ENCODE measurements at places on chromosomes 1 and 21.

GRCh38 chr1:195462646-195463045, 1145.6 kb downstream of the KCNT2 start:
- DNase-seq, result no peak

DNA sequence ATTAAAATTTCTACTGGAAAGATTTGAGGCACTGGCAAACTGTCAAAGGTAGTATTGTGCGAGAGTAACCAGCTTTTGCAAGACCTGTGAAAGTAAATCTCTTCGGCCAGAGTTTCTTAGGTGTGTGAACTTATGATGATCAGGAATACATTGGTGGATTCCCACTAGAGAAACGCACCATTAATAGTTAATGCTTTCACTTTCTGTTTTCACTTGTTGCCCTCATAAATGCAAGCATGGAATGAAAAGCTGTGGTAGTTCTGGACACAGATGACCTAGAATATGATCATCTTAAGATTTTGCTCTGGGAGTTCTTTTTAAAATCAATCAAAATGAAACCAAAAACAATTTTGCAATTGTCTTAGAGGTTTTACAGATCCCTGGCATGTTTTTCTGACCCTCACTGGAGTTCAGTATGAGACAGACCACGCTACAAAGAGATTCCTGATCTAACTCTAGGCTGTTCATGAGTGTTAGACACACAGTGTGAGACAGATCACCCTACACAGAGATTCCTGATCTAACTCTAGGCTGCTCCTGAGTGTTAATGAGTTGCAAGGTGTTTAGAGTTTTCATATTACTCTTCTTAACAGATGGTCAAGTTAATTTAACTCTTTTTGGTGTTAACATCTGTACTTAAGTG, 98.8 kb downstream of the SDCCAG8 start:
- no peak for DNase-seq

- no peak for DNase-seq
Observed at GRCh38 chr1:229296541-229296941, 25.6 kb downstream of the RAB4A start.

DNA sequence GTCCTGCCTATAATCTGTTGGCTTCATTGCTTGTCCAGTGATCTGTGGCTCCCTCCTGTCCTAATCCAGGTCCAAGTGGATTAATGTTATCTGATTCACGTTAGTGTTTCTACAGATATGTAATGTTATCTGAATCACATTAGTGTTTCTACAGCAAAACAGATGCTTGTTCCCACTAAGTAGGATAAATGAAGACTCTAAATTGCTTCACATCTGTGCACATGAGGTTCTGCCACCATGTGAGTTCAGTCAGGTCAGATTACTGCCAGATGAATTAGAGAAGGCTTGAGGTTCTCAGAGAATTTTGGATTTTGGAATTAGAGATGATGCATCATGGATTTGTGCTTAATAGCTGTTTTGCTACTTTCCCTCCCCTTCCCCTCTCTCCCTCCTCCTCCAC, 13.2 kb downstream of the DISC1 start:
- DNase-seq, result no peak

- no peak for DNase-seq
Observed at GRCh38 chr1:178682429-178682828, 42.6 kb upstream of the RALGPS2 start.

GRCh38 chr1:156281281-156281680, 1.3 kb downstream of the SMG5 start:
- peak; percentile 13 for DNase-seq

- no peak for DNase-seq
Observed at GRCh38 chr1:99648107-99648506, 2.2 kb downstream of the PALMD start.

- no peak for DNase-seq
Observed at GRCh38 chr1:9375912-9376311, 83.2 kb downstream of the SPSB1 start.

- DNase-seq, result no peak
Observed at GRCh38 chr1:208855403-208855802, 611.2 kb upstream of the PLXNA2 start.

DNA sequence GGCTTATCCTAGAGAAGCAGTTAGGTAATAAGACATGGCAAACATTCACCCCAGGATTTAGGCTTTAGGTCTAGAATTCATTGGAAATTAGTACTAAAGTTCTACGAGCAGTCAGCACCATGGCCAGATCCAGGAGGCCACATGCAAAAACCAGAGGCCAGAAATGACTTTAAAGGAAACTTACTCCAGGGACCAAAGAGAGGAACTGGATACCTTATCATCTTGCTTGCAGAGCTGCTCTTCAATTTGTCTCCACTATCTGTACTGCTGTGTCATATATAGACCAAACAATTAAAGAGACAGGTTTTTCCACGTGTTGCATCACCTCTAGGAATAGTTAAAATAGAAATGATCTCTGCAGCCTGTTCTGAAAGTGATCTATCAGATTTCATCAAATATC, 127.8 kb downstream of the LMX1A start:
- DNase-seq, result no peak

GRCh38 chr1:193558491-193559028, 372.1 kb upstream of the B3GALT2 start:
- no peak for DNase-seq

DNA sequence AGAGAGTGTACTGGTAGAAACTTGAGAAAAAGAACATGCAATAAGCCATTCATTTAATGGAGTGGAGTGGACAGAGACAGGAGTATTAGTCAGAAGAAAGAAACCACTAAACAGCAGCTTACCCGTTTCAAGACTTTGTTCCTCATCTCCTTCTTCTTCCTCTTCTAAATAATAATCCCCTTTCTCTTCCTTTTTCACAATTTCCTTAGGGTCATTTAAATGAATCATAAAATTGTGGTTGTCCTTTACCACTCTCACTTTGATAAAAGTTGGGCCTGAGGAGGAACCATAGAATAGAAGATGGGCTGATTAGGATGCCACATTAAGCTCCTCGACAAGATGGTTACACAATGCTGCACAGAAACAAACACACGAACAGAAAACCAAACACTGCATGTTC, 109.6 kb downstream of the WDR3 start:
- no peak for DNase-seq

- no peak for DNase-seq
Observed at GRCh38 chr21:36658926-36659325, 40.0 kb upstream of the SIM2 start.

DNA sequence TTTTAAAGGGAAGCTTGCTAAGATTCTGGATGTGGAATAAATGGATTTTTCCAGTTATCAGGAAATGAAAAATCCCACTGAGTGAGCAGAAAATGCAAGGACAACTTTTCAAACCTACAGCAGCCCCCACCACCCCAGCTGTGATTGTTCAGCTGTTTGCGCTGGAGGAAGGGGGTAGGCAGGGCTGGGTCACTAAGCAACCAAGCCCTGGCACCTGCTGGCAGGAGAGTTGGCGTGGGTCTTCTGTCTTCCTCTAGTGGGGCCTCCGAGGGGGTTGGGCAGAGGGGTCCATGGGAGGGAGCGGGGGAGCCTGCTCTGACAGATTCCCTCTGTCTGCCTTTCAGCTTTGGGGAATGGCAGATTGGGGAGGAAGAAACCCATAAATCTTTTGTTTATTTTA, 45.3 kb downstream of the EIF2D start:
- no peak for DNase-seq

- DNase-seq, result no peak
Observed at GRCh38 chr1:45097944-45098343, 85.9 kb downstream of the UROD start.

DNA sequence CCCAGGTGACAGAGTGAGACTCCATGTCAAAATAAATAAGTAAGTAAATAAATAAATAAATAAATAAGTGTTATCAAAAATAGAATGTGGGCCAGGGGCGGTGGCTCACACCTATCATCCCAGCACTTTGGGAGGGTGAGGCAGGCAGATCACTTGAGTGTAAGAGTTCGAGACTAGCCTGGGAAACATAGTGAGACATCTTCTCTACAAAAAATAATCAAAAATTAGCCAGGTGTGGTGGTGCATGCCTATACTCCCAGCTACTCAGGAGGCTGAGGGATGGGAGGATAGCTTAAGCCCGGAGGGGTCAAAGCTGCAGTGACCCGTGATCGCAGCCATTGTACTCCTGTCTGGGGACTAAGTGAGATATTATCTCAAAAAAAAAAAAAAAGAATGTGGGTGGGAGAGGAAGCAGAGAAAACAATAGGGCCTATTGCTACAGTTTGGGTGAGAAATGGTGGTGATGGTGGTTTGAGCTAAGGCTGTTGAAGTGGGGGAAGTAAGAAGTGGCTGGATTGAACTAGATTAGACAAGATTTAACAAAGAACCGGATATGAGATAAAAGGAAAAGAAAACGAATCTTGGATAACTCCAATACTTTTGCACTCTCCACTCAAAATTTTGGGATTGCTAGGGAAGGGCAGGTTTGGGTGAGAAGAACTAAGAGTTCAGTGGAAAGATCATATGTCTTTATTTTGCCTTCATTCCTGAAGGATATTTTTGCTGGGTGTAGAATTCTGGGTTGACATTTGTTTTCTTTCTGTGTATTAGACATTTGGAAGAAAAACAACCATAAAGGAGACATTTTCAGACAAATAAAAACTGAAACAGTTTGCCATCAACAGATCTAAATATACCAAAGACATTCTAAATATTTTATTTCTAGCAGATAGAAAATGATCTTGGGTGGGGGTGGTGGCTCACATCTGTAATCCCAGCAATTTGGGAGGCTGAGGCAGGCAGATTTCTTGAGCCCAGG, 57.1 kb upstream of the SPOCD1 start:
- DNase-seq, result no peak

Measured in stimulated activated CD4-positive, alpha-beta T cell treated with anti-CD3 and anti-CD28 coated beads, TNF-alpha, amount 100 ng/mL, for 4 hours (primary cell).